Renal cortical epithelial cell (primary cell): ENCODE measurements at places on chromosomes 6 and 20.

DNA sequence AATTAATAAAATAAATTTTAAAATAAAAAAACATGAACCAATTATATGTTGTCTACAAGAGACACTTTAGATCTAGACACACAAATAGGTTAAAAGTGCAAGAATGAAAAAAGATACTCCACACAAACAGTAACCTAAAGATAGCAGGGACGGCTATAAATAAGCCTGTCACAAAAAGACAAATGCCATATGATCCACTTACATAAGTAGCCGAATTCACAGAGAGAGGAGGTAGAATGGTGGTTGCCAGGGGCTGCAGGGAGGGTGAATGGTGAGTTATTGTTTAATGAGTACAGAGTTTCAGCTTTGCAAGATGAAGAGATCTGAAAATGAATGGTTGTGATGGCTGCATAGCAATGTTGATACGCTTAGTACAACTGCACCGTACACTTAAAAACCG is 32.7 kb downstream of the KATNA1 start:
- DNase-seq: no peak

- no peak for DNase-seq
These were observed 299.2 kb downstream of the SLC35F1 start for GRCh38 chr6:118206221-118206620.

GRCh38 chr20:63980317-63980805 is 571 bp upstream of the PRPF6 start:
- no peak for DNase-seq

GRCh38 chr20:2169456-2170088 is 67.9 kb downstream of the STK35 start:
- no peak for DNase-seq

DNA sequence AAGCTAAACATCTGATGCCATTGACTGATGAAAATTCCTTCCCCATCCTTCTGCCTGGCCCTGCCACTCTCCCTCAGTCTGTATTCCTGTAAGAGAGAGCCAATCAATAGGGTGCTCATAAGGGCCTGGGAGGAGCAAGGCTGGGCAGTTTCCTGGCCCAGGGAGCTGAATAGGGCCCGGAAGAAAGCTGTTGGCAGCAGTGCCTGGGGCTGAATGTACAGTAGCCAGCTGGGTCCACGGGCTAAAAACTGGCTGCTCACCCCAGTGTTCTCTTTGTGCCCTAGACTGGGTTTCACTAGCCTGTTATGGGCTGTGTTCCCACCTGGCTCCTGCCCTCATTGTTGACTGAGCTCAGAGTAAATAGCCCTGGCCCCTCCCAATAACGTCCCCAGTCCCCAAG is 1.7 kb upstream of the WFDC2 start:
- no peak for DNase-seq

GRCh38 chr6:87723170-87724078 is 21.4 kb upstream of the AKIRIN2 start:
- peak; percentile 99 for DNase-seq

DNA sequence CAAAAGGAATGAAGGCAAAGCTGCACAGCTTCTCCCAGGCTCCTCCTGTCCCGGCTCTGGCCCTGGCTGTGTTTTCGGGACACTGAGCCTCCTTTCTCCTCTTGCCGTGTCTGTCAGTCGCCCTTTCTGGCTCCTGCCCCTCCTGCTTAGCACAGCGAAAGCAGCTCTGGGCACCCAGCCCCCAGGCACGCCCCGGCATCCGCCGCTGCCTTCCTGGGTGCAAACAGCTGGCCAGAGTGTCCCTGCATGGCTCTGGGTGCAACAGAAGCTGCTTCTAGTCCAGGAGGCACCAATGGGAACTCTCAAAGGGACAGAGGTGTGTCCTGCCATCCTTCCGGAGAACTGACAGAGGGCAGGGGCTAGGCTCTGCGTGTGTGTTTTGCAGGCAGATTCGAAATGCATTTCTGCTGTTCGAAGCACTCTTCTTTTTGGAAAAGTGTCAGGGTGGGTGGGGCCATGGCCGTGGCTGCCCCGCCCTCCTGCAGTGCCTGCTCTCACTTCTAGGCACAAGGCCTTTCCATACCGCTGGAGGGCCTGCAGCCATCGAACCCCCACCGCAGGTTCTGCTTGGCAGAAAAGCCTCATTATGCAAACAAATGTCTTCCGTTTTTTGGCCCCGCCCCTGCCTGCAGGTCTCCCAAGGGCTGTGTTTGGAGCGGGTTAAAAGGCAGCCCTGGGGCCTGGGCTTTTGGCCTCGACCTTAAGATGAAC is 15.5 kb downstream of the COL9A3 start:
- DNase-seq: peak; percentile 60

GRCh38 chr6:9272671-9273070 is 837.3 kb upstream of the SLC35B3 start:
- no peak for DNase-seq

- DNase-seq: no peak
These were observed 181.9 kb downstream of the GMDS start for GRCh38 chr6:2063547-2063946.

GRCh38 chr6:14953836-14954235 is 292.0 kb upstream of the JARID2 start:
- no peak for DNase-seq

DNA sequence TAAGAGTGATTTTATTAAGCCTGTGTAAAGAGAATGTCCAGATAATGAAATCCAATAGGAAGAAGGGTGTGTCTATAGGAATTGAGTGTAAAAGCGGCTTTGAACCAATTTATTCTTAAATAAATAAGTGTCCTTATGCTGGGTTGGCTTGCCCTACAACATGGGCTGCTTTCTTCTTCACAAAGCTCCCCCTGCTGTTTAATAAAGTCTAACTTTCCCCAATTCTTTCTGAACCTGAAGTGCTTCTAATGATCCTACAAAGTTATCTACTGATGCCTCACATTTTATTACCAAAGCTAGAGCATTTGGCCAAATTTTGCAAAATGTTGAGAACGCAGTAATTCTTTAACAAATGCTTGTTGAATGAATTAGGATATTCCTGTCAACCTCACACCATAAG is 36.3 kb upstream of the SIRT5 start:
- peak; percentile 62 for DNase-seq

- peak; percentile 72 for DNase-seq
These were observed 79.0 kb downstream of the SAMD3 start for GRCh38 chr6:130143709-130144108.
